CD4-positive, alpha-beta T cell treated with Interferon gamma for 1 hour (primary cell): ENCODE measurements at places on chromosomes 6 and 20.

DNA sequence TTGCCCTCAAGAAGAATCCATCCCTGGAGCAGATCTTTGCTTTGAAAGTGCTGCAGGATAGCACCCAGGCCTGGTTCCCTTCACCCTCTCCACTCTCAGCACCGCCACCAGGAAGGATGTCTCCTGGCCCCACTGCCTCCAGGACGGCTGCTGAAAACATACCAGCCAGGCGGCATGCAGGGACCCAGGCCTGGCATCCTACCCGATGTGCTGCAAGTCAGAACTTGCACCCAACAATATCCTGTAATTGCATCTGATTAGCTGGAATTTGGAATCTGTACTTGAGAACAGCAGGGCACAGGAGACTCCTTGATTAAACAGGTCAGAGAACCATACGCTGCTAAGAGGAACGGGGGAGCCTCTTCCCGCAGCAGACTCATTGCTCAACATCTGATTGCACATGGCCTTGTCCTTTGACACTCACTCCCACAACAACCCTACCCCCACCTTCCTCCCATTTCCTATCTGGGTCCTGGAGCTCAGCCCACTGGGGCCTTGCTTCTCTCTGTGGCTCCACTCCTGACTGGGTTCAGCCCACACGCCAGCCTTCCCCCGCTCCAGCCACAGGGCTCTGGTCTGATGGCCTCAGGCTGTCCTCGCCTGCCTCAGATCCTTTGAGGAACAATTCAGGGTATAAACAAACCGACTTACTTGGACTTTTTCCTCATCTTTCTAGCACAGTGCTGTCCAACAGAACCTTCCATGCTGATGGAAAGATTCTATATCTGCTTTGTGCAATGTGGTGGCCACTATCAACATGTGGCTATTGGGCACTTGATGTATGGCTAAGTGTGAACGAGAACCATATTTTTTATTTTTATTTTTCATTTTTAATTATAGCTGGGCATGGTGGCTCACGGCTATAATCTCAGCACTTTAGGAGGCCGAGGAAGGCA, 78.0 kb downstream of the FGD2 start:
- DNase-seq: peak; percentile 14

- no peak for DNase-seq
Observed at GRCh38 chr20:9523636-9524035, 9.2 kb downstream of the LAMP5 start.

- no peak for DNase-seq
Observed at GRCh38 chr20:1204113-1204512, 859 bp downstream of the C20orf202 start.

GRCh38 chr20:13809373-13809772, 24.5 kb downstream of the NDUFAF5 start:
- DNase-seq: no peak

DNA sequence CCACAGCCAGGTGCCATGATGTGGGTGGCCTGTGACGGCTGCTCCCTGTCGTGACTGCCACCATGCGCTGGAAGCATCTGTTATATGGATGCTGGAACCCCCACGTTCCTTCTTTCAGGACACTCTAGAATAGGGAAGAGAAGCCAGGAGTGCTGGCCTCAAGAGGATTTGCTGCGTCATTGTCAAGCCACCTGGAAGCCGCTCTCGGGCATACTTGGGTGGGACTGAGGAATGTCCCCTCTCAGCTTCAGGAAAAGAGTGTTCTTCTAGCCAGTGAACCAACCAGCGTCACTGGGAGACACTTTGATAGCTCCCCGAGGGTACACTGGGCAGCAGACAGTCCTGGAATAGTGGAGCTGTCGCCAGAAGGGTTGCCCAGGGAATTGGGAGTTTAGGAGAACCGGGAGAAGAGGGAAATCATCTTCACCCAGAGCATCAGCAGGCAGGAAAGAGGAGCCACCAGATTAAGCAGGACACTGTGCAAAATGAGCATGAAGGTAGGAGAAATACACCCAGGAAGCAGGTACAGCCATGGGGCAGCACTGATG, 130.8 kb upstream of the SASH1 start:
- DNase-seq: no peak

- no peak for DNase-seq
Observed at GRCh38 chr20:59359906-59360725, 59.7 kb downstream of the EDN3 start.

- DNase-seq: no peak
Observed at GRCh38 chr20:51562332-51563173, 20.0 kb upstream of the NFATC2 start.

GRCh38 chr20:63425846-63426485, 46.5 kb downstream of the KCNQ2 start:
- DNase-seq: no peak

DNA sequence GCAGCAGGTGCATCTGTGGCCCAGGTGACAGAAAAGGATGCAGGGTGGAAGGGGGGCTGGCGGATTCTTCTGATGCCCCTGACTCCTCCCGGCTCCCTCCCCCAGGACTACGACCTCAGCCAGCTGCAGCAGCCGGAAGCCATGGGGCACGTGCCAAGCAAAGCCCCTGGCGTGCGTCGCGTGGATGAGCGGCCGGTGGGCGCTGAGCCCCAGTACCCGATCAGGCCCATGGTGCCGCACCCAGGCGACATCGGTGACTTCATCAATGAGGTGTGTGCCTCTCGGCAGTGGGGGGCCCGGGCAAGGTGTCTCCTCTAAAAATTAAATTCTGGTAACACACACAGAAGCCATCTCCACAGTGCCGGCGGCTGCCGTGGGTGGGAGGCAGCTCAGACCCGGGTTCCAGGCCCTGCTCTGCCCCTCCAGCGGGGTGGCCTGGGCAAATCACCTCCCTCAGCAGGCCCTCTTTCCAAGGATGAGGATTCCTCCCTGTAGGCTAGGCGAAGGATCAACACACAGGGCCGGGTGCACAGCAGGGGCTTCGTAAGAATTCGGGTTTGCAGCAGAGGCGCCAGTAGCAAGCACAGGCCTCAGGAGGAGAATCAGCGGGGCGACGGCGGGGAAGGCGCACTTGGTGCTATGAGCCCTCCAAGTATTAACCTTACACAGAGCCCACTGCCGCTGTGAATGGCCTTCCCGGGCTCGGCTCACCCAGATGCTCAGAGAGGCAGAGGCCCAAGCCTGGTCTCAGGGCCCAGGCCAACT, 131.5 kb downstream of the TAF4 start:
- DNase-seq: no peak

GRCh38 chr6:112883095-112883494, 536.0 kb downstream of the RFPL4B start:
- DNase-seq: no peak

- DNase-seq: no peak
Observed at GRCh38 chr6:10722570-10722819, 375 bp upstream of the TMEM14C start.

DNA sequence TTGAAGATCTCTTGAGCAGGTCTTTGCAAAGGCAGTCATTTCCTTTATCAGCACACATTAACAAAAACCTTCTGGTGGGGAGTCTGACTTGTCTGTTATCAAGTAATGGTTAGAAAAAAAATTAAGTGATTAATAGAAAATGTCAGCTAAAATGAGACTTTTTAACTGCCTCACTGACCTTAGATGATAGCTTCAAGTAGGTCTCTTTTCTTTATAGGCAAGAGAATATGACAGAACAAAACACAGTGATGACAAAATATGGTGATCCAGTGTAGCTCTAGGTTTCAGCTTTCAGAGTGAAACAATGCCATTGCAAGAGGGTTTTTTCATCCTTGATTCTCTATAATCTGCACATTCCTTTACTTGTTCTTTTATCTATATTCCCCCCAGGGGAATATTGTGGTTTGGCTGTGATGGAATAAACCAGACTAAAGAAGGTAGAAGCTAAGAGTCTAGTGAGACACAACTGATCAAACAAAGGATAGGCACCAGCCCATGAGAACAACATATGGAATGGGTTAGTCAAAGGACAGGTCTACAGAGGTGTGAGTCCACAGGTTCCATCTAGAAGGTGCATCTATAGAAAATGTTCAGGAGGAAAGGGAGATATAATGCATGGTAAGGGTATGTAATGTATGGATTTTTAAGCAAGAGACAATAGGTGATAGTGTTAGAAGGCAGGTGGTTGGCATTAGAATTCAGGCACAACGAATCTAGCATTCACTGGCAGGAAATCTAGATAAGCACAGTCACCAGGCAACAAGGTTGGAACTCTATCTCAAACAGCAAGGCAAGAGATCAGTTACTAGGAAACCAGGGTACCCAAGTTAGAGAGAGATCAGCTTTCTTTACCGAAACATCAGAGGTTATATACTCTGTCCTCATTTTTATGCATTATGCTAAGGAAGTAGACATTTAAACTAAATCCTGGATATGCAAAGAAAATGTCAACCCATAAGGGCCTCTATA, 228.9 kb upstream of the SMLR1 start:
- DNase-seq: no peak

GRCh38 chr6:121485359-121485811, 49.9 kb downstream of the GJA1 start:
- DNase-seq: no peak

- no peak for DNase-seq
Observed at GRCh38 chr20:52746190-52746589, 226.0 kb upstream of the TSHZ2 start.

DNA sequence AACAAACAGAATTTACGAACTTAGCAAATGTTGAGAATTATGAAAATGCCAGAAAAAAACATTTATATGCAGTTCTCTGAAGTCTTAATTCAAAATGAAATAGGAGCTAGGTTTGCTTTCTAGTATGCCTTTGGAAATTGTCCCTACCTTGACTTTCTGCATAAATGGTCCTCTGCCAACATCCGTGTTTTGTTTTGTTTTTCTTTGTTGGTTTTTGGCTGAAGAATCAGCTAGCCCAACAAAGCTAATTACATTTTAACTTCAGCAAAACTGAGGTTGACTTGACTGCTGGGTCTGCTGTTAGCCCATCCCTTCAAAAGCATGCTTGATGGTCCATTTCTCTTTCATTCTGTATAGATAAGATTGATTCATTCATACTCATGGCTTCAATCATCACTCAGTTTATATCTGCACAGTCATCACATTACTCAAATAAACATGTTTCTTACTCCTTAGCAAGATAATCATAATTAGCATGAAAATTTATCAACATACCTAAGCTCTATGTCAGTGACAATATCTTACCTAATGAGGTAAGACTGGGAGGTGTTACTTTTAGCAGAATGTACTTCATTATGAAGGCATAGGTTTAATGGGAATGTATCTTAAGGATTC, 76.4 kb downstream of the ADGRB3 start:
- no peak for DNase-seq

GRCh38 chr20:45154183-45154582, 20.5 kb upstream of the PI3 start:
- DNase-seq: no peak

- DNase-seq: no peak
Observed at GRCh38 chr6:127391094-127391953, 47.9 kb upstream of the ECHDC1 start.

DNA sequence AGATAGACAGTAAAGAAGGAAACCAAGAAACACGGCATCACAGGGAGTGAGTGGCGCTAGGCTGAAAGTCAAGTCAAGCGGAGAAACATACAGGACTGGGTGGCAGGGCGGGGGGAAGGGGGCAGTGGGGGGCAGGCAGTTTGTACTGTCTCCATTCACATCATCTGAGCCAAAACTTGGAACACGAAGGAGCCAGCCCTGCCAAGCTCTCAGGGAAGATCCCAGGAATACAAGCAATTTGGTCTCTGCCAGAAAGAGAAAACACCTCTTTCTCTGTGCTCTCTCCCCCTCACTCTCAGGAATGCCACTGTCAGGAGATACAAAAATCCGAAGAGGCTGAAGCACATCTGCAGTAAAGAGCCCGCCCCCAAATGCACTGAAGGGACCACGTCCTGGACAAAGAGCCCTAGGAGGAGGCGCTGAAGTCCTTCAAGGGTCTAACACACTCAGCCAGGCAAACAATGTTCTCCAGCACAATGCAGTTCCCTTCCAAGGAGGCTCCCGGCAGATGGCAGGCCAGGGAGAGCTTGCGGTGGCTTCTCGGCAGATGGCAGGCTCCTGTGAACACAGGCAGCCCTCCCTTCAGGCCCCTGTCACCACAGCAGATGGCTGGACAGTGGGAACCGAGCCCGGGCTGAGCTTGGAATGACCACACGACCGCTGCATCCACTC, 90.0 kb downstream of the ATP9A start:
- no peak for DNase-seq

GRCh38 chr6:121884091-121884490, 448.6 kb downstream of the GJA1 start:
- DNase-seq: no peak

GRCh38 chr6:4858194-4859015, 82.2 kb downstream of the CDYL start:
- no peak for DNase-seq

DNA sequence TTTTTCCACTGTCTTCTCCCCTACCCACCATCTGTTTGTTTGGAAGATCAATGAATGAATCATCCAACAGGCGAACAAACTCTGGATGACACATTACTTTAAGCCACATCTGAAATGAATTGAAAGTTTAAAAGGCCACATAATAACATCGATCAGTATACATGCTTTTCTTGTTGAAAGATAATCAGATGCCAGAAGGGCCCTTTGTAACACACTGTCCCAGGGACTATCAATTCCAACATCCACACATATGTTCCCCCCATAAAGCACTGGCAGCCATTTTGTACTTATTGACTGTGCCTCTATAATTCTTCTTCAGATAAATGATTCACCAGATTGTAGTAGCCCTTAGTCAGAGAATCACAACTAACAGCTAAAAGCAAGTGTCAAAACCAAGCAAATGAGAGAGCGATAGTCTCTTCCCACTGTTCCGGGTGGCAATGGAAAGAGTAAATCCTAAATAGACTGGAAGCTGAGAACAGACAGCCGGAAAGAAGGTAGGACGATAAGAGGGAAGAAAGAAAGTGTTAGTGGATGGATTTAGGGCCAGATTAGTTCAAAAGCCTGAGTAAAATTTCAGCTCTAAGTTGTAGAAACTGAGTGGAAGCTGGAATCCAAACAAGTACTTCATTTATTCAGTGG, 184.9 kb upstream of the TENT5A start:
- no peak for DNase-seq

DNA sequence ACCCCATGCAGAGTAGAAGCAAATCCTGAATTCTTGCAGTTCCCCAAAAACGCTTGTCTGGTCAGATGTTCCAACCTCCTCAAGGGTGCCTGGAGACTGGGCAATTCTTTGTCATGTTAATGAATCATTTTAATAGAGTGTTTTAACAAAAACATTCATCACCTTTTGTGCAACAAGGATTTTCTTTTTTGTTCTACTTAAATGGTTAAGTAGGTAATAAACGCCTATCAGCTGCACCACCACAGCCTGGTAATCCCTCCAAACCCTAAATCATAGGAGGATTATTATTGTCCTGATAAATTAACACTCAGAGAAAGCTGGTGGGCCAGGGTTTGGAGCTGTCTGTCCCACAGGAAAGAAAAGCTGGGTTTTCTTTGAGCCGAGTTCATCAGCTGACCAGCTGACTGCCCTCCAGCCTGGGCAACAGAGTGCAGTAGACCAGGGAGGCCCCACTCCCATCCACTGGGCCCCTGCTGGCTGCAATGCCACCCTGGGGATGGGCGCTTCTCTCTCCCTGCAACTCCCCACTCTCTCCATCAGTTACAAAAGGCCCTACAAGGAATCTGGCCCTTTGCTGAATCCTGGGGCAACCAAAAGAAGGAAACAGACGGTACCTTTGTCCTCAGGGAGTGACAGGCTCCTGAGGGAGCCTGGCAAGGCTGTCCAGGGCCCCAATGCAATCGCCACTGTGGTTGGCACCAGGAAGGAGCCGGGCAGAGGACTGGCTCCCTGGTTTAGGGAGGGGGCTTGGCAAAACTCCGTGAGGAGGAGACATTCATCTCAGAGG, 23.1 kb upstream of the BMP7 start:
- DNase-seq: no peak
